ENCODE measurements at places on chromosomes 5 and 9.

DNA sequence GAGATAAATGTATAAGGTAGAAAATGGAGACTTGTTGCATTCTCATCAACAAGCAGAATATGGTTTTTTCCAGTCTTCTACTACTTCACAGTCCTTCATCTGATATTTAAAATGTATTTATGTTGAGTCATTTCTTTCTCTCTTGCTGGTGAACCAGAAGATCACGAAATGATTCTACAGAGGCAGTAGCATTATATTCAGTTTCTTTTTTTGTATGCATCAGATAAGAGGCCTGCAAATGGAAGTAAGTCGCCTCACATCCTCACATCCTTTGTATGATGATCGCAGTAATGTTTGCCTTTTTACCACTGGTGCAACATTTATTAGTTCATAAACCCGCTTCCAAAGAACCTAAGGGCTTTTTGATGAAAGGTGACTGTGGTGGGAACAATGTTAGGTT lies 22.1 kb upstream of the IL13 start:
- DNase-seq = no peak

DNA sequence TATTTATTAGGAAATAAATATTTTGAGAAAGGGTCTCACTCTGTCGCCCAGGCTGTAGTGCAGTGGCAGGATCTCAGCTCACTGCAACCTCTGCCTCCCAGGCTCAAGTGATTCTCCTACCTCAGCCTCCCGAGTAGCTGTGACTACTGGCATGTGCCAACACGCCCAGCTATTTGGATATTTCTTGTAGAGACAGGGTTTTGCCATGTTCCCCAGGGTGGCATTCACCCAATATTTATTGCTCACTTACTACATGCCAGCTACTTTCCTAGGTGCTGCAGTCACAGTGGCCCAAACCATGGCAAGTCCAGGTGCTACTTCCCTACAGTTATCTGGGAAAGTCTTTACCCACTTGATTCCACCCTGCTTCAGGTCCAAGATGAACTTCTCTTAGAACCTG lies 8.3 kb upstream of the MED7 start:
- DNase-seq = no peak

DNA sequence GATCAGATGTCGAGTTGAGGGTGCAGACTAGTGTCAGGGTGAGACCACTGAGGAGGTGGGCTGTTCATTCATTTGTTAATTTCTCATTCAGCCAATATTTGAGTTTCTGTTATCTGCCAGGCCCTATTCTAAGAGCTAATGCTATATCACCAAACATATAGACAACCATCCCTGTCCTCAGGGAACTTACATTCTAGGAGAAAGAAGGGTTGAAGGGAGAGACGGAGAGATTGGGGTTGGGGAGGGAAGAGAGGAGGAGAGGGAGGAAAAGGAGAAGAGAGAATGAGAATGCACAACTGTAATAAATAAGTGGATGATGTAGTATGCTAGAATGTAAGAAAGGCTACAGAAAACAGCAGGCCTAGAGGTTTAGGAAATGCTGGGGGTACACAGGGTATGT lies 129.9 kb upstream of the PITX1 start:
- DNase-seq = no peak

DNA sequence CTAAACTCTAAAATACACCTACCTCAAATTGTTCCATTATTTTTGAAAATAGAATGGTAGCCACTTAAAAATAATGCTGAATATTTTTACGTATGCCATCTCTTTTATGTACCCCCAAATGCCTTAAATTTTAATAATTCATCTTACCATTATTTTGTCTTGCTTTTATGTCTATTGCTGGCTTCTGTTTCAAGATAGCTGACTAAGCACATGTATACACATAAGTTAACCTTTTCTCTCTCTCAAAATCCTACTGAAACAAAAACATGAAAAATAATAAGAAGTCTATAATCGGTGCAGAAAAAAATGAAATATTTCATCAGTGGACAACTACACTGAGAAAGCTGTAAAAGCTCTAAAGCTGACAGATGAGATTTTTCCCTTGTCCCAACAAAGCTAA lies 652.0 kb upstream of the ZNF608 start:
- DNase-seq = no peak

DNA sequence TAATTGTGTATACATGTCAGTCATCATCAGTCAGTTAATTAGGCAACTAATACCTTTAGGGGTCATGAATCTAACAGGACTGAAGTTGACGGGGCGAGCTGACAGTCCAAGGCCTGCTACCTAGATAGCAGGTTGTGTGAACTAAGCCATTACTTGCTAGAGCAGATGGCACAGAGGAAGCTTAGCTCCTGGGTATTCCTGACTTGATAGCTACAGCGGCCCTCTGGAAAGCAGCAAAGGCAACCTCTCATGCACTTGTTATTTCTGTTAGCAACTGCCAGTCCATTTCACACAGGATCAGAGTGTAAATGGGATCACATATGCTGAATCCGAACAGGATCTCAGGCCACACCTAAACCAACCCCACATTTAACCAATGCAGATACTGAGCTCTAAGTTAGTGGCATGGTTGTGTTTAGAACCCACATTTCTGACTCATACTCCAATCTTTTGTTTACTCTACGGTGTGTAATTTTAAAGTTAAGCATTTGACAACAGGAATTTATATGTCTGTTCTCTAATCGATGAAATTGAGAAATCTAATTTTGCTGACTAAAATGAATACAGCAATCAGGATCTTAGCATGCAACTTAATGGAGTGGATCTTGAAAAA lies 521.3 kb upstream of the ZNF608 start:
- DNase-seq = peak; percentile 39

DNA sequence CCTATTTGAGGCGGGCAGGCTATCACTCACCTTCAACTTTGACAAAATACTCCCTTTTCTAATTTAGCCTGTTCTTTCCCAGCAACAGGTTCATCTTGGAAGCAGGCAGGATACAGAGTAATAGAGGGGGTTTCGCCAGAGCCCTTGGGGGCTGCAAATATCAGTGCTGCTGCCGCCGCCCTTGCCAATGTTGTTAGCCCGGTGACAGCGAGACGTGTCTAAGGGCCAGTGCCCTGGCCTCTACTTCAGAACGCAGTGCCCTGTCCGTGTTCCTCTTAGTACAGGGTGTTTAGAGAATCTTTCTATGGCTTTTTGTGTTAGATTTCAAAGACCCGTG lies 703 bp downstream of the FAM120AOS start:
- no peak for DNase-seq

GRCh38 chr9:112323378-112323854 lies 10.0 kb downstream of the PTBP3 start:
- no peak for DNase-seq
